ENCODE measurements at places on chromosomes 13 and 19. TPM values are rescaled to one million over a fixed set of nuclear protein-coding genes. Genes with fewer than 3 reads are reported as not detected.
A peak's percentile ranks its signal among the peaks of the same experiment; 100 is the strongest.

CCNE1 gene
- not detected for total RNA-seq

DNA sequence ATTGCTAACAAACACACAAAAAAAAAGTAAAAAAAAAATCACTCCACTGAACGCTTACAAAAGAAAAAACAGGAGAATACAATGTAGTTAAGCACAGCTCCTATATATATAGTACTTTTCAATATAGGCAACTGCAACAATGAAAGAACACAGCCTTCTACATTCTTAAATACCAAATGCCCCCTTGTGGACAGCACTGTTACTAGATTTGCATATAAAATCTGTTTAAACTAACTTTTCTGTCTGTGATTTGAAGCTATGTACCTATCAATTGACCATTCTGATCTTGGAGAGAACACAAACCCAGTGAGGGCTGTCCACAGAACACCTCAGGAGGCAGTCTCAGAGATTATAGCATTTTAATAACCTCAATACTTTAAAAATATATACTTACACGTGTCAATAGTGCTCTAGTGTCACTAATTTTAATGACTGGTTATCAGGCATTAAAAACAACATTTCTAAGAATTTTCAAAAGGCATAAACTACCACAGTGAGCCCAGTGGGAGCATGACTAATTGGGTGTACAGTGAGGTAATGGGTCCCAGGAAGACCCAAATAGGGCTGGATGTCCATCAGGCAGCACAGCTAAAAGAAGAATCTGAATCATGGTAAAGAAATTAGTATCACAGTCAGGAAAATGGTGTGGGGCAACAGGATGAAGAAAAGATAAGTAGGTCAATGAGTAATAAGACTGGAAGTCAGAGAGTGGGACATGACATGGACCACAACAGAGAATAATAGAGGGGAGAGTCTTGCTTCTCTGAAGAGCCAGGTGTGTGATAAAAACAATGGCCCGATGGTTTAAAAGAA, 22.2 kb downstream of the CCDC169 start:
- no peaks in the 10 kb centered on the region for H3K27me3 ChIP-seq
- no peaks in the 10 kb centered on the region for H3K36me3 ChIP-seq
- H3K4me3 ChIP-seq: no peak overlapping the region

GNG8 gene
- total RNA-seq: not detected

GRCh38 chr13:60654415-60654814, 257.4 kb downstream of the TDRD3 start:
- no peak overlapping the region for H3K4me3 ChIP-seq
- no peaks in the 10 kb centered on the region for H3K36me3 ChIP-seq
- H3K4me1 ChIP-seq: no peaks in the 10 kb centered on the region
- no peak for DNase-seq
- H3K27me3 ChIP-seq: no peaks in the 10 kb centered on the region
- H3K27ac ChIP-seq: no peak overlapping the region

KLHL1 gene
- not detected for total RNA-seq

DNA sequence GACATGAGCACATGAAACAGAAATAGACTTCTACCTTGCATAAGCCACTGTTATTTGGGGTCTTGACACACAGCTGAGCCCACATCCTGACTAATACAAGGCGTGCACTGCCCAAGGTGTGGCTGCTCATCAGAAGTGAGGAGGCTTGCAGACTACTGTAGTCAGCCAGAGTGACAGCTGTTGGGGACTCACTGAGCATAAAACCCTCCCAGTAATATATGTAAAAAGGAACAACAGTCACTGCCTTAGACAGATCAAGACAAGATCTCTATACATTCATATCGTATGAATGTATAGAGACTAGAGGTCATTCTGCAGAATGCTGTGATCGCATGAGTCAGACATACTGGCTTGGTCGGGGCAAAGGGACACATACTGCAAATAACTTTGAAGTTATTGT, 4.1 kb upstream of the C1QTNF9B start:
- no peak overlapping the region for H3K4me3 ChIP-seq
- peaks cover 8% of the 10 kb centered on the region for H3K27me3 ChIP-seq
- no peak overlapping the region for H3K27ac ChIP-seq
- peaks cover 9% of the 10 kb centered on the region for H3K4me1 ChIP-seq
- DNase-seq: no peak
- no peaks in the 10 kb centered on the region for H3K36me3 ChIP-seq

DNA sequence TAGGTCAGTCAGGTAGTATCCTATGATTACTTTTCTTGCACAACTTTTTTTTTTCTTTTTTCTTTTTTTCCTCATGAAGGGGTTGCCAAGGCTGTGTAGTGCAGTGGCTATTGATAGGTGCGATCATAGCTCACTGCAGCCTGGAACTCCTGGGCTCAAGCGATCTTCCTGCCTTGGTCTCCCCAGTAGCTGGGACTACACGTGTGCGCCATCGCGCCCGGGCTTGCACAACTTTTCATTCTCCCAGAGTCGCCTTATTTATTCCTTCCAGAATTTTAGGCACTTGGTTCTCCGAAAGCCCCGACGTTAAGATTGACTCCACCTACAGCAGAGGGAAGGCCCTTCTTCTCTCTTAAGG, 867 bp upstream of the ZNF613 start:
- H3K4me1 ChIP-seq: no peaks in the 10 kb centered on the region
- H3K27ac ChIP-seq: peak overlapping the region; percentile 87
- peak overlapping the region; percentile 79 for H3K4me3 ChIP-seq
- no peaks in the 10 kb centered on the region for H3K27me3 ChIP-seq
- H3K36me3 ChIP-seq: no peaks in the 10 kb centered on the region

PSG1 gene
- not detected for total RNA-seq

DNA sequence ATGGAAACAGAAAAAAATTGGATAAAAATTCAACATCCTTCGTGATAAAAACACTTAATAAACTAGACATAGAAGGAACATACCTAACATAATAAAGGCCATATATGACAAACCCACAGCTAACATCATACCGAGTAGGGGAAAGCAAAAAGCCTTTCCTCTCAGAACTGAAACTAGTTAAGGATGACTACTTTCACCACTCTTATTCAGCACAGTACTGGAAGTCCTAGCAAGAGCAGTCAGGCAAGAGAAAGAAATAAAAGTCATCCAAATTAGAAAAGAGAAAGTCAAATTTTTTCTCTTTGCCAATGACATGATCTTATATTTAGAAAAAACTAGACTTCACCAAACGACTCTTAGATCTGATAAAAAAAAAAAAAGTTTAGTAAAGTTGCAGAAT, 25.8 kb upstream of the SLC7A9 start:
- H3K36me3 ChIP-seq: peaks cover 2% of the 10 kb centered on the region
- DNase-seq: no peak
- H3K4me3 ChIP-seq: no peak overlapping the region
- no peaks in the 10 kb centered on the region for H3K4me1 ChIP-seq

CAPS gene
- total RNA-seq: 2.0 TPM

DNA sequence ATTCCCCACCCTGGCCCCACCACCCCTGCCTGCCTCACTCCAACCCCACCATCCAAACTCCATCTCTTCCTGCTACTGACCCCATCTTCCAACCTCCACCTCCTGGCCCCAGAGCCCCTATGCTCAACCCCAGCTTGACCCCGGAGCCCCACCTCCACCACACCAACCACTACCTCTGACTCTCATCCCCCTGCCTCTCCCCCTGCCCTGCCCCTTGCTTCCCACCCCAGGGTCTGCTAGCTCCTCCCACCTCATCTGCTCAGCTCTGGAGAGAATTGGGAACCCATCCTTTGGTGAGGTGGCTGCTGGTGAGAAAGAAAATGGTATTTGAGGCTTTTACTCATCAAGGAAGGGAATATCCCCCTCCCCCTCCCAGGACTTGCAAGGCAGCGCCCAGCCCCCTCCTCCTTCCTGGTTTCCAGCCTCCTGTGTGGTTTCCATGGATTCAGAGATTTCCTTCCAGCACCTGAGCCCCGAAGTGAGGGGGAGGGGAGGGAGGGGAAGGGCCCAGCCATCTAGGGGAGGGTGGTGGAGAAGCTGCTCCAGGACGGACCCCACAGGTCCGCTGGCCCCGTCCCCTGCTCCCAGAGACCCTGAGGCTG, 11.4 kb upstream of the PEPD start:
- no peaks in the 10 kb centered on the region for H3K36me3 ChIP-seq

RNF126 gene
- total RNA-seq: 44.3 TPM

DNA sequence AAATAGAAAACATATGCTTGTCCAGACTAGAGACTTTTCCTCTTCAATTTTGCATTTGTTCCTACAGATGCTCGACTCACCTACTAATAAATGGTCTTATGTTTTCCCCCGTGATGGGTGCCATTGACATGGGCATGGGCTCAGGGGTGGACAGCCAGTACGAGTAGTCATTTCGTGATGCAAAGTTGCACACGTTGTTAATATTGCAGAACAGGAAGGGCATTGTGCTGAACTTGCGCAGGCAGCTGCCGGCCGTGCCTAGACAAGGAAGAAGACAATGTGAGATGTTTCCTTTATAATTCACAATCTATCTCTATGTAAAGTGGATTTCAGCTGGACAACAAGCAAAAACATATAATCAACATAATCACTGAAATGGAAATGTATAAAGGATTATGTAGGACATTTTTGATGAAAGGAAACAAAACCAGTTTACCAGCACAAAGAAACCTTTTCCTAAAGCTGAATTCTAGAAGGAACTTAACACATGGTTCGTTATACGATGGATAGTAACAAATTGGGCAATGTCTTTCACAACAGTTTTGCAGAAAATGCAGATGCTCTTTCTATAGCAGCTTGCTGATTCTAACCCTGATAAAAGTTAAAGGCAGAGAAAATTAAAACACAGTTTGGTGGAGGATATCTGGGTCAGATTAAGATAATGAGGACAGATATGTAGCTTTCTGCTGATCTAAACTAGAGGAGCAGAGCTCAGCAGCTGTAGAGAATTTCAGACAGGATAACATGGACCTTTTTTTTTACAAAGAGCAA, 145.7 kb downstream of the COL4A1 start:
- H3K27me3 ChIP-seq: no peaks in the 10 kb centered on the region
- no peak for DNase-seq
- no peaks in the 10 kb centered on the region for H3K4me1 ChIP-seq
- no peaks in the 10 kb centered on the region for H3K36me3 ChIP-seq
- H3K4me3 ChIP-seq: no peak overlapping the region

DNA sequence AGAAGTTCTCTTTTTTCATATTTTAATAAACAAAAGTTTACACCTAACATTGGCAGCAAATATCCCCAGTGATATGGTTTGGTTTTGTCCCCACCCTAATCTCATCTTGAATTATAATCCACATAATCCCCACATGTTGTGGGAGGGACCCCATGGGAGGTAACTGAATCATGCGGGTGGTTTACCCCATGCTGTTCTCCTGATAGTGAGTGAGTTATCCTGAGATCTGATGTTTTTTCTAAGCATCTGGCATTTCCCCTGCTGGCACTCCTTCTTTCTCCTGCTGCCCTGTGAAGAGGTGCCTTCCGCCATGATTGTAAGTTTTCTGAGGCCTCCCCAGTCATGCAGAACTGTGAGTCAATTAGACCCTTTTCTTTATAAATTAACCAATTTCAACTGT, 214.7 kb downstream of the SLITRK1 start:
- H3K27ac ChIP-seq: no peak overlapping the region
- H3K4me1 ChIP-seq: no peaks in the 10 kb centered on the region
- no peaks in the 10 kb centered on the region for H3K36me3 ChIP-seq

- H3K27ac ChIP-seq: no peak overlapping the region
- H3K4me1 ChIP-seq: no peaks in the 10 kb centered on the region
- H3K4me3 ChIP-seq: no peak overlapping the region
- no peaks in the 10 kb centered on the region for H3K36me3 ChIP-seq
- no peaks in the 10 kb centered on the region for H3K27me3 ChIP-seq
Measured at GRCh38 chr13:83895994-83896580, 13.8 kb upstream of the SLITRK1 start.
